NCI-H524 treated with DMSO at 0.1 percent for 48 hours (cell line): ENCODE measurements at places on chromosomes 7 and 10.
A peak's percentile ranks its signal among the peaks of the same experiment; 100 is the strongest.

- no peak for DNase-seq
Observed at GRCh38 chr7:42939457-42940240, 7.5 kb downstream of the MRPL32 start.

- DNase-seq, result no peak
Observed at GRCh38 chr10:102782673-102783551, 39.2 kb downstream of the WBP1L start.

GRCh38 chr7:22860784-22861482 lies 38.3 kb upstream of the TOMM7 start:
- no peak for DNase-seq

DNA sequence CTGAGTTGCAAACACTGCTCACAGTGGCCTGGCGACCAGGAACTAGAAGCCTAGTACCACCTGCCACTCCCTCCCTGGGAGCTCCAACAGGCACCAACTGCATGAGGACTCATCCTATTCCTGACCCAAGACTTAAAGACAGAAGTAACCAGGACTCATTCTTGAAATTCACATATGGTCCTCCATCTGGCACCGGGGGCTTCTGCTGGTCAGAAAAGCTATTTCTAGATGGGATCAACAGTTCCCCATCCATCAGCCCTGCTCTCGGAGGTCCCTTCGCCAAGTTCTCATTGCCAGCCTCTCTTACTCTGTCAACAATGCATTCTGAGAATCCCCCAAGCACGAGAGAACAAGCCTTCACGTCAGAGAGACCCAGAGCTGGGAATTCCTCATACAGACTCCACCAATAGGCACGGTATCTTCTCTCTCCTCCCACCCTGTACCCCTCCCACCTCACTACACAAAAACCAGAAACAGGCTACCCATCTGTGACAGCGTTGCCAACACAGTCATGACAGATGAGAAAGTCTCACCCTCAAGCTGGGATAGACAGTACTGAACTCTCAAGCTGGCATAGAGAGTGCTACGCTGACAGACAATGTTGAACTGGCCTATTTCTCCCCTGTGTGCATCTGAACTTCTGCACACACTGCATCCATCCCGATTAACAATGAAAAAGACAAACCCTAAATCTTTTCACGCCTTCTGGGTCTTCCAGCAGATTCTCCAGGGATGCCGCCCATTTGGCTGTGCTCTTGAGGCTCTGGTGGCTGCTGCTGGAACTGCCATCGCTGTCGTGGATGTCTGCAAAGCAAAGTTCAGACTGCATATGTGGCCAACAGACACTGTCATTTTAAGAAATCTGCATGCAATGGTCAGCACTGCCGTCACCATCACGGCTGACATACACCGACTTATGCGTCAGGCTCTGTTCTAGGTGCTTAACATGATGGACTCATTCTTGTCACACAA lies 15.6 kb downstream of the RGS10 start:
- DNase-seq, result peak; percentile 74

GRCh38 chr7:105304040-105304895 lies 84.5 kb downstream of the SRPK2 start:
- DNase-seq, result no peak

- no peak for DNase-seq
Observed at GRCh38 chr7:157482025-157482424, 145.2 kb downstream of the DNAJB6 start.

GRCh38 chr10:68165643-68166042 lies 56.4 kb downstream of the MYPN start:
- no peak for DNase-seq

GRCh38 chr10:24202181-24202570 lies 6.8 kb upstream of the KIAA1217 start:
- no peak for DNase-seq

GRCh38 chr7:48090095-48090805 lies 1.2 kb downstream of the UPP1 start:
- no peak for DNase-seq

- no peak for DNase-seq
Observed at GRCh38 chr7:150715293-150715692, 1.1 kb upstream of the GIMAP1 start.

- no peak for DNase-seq
Observed at GRCh38 chr7:68684996-68685395, 913.3 kb upstream of the AUTS2 start.

- peak; percentile 16 for DNase-seq
Observed at GRCh38 chr7:148485618-148486017, 104.9 kb upstream of the C7orf33 start.

DNA sequence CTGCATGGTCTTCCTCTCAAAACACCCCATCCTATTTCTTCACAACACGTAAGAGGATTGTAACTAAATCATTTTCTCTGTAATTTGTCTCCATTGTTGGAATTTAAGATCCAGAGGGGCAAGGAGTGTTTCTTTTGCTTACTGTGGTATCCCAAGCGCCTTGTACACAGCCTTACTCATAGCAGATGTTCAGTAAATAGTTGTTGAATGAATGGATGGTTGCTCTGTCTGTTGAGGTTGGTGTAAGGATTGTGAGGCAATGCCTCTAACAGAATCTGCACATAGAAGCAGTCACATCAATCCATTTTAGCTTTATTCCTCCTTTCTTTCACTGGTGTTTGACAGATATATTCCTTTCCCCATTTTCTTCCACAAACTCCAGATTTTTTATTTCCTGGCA lies 90.1 kb downstream of the ZNF365 start:
- no peak for DNase-seq

DNA sequence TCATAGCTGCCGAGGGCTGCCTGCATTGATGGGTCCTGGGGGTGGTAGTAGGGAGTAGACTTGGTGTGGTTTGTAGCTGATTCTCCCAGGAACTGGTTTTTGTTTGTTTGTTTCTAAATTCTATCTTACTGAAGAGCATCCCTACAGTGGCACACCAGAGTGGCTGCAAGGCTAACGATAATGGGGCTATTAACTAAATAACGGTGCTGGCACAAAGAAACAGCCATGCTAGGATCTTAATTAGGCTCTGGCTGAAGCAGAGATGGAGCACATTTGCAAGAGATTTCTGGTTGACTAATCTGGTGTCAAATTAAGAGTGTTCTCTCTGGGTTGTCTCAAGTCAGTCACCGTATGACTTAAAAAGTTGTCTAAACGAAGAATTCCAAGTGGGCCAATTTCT lies 590.0 kb downstream of the NRG3 start:
- no peak for DNase-seq

- no peak for DNase-seq
Observed at GRCh38 chr10:88259381-88259780, 323.7 kb downstream of the RNLS start.

DNA sequence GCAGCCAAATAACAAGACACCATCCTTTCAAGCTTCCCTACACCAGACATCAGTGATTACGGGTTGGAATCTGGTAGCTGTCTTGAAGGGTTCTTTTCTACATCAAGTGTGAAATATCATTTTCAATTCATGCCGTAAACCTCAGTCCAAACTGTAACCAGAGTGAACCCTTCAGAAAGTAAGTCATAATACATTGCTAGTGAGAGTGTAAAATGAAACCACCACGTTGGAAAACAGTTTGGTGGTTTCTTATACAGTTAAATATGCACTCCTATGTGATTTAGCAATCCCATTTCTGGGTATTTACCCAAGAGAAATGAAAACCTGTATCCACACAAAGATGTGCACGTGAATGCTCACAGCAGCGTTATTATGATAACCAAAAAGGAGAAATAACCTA lies 25.6 kb upstream of the ZC3HAV1L start:
- DNase-seq, result no peak

DNA sequence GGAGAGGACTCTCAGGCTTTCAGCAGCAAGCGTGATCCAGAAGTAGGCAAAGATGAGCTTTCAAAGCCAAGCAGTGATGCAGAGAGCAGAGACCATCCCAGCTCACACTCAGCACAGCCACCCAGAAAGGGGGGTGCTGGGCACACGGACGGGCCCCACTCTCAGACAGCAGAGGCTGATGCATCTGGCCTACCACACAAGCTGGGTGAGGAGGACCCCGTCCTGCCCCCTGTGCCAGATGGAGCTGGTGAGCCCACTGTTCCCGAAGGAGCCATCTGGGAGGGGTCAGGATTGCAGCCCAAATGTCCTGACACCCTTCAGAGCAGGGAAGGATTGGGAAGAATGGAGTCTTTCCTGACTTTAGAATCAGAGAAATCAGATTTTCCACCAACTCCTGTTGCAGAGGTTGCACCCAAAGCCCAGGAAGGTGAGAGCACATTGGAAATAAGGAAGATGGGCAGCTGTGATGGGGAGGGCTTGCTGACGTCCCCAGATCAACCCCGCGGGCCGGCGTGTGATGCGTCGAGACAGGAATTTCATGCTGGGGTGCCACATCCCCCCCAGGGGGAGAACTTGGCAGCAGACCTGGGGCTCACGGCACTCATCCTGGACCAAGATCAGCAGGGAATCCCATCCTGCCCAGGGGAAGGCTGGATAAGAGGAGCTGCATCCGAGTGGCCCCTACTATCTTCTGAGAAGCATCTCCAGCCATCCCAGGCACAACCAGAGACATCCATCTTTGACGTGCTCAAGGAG lies 95.5 kb downstream of the TACC2 start:
- DNase-seq, result no peak

GRCh38 chr7:133641436-133641835 lies 388.6 kb downstream of the EXOC4 start:
- DNase-seq, result no peak

- DNase-seq, result no peak
Observed at GRCh38 chr10:132511121-132512051, 26.2 kb upstream of the INPP5A start.

DNA sequence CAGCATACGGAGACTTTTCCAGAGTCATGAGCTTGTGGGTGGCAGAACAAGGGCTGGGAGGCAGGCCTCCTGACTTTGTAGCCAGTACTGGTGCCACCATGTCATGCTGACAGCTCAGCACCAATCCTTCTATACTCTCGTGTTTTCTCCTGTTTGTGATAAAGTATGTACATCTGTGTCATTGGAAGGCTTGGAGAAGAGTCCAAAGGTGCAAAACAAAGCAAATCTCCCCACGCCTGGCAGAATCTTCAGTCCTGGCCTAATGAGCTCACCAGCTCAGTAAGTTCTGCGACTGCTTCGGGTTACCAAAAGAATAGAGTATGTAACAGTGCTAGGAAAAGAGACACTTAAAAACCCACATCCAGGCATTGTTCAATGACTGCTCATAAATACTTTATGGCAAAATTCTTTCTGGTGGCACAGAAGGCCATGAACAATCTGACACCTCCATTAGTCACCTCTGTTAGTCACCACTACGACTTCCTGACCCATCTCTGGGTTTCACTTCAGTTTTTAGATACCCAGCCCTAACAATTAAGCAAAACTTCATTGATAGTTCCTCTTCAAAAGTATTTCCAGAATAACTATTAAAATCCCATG lies 24.5 kb downstream of the STEAP1 start:
- no peak for DNase-seq

GRCh38 chr10:71770789-71771188 lies 2.5 kb downstream of the VSIR start:
- DNase-seq, result no peak

DNA sequence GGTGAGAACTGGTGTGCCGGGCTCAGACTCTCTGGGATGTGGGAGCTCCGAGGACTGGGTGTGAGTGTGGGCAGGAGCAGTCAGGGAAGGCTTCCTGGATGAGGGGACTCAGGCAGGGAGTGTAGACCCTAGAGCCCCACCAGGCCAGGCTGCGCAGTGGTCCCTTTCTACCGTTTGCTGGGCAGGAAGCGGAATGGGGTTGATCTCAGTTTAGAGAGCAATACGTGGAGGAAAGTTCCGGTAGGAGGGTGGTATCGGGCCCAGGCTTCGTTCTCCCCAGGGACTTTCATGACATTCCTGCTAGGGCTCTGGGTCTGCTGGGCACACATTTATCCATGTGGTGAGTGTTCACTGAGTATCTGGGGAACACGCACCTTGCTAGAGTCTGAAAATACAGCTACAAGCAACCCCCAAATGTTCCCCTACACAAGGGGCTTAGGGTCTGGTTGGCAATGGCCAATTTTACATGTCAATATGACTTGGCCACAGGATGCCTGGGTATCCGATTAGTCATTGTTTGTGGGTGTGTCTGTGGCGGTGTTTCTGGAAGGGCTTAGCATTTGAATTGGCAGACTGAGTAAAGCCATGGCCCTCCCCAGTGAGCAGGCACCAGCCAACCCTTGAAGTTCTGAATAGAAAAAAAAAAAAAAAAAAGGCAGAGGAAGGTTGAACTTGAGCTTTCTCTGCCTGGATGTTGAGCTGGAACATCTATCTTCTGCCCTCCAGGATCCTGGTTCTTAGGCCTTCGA lies 20.8 kb downstream of the GHRHR start:
- DNase-seq, result no peak

- DNase-seq, result no peak
Observed at GRCh38 chr7:120852700-120853099, 5.2 kb downstream of the TSPAN12 start.

GRCh38 chr7:157234271-157234670 lies 95.5 kb downstream of the UBE3C start:
- no peak for DNase-seq

- DNase-seq, result no peak
Observed at GRCh38 chr7:116218747-116219146, 8.4 kb downstream of the TES start.

DNA sequence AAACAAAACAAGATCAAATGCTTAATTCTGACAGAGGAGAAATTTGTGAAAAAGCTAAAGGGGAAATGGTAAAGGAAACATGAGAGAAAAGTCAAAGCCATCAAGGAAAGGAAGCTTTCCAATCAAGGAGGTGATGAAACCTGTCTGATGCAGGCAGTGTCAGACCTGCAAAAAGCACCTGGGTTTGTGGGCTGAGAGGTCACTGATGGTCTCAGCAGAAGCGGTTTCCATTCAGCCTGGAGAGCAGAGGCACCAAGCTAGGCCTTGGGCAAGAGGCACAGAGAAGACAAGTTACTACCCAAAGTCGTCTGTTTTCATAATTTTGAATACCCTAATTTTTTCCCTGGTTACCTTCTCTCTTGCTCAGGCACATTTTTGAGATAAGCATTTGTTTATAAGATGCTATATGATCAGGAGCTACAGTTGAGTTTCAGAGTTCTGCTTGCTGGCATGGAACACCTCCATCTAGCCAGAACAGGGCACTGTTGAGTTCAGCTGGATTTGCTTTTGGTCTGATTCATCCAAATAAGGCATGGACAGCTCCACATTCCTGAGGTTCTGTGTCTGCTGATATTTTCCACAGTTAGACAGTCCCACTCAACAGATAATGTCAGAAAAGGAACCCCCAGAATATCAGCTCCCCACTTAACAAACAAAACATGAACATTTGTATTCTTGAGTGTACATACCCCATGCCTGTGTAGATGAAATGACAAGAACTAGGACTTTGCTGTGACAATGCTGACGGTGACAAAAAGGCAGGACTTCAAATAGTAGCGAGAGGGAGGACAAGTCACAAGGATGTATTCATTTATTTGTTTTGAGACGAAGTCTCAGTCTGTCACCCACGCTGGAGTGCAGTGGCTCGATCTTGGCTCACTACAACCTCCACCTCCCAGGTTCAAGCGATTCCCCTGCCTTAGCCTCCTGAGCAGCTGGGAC lies 4.9 kb upstream of the PPIA start:
- DNase-seq, result no peak

GRCh38 chr7:29748286-29749099 lies 57.8 kb upstream of the WIPF3 start:
- DNase-seq, result no peak

GRCh38 chr7:127413326-127413725 lies 20.8 kb upstream of the ZNF800 start:
- DNase-seq, result no peak
